ENCODE measurements at places on chromosomes 1 and 21.

DNA sequence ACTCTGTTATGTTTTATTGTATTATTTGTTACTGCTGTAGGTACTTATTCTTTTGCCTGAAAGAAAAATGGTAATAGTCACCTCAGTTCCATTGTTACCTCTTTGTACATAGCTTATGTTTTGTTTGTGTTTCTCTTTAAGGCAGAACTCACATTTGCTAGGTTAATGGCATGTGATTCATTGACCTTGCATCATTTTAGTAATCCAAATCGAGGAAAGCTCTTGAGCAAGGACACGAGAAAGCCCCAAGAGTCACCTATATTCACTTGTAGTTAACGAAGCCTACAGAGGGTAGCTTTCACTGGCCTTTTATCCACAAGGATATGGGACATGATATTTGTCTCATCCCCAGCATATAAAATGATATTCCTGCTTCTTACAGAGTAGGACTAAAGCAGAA lies 1765.2 kb downstream of the NCAM2 start:
- no peak for DNase-seq

- DNase-seq, result no peak
These were observed 32.1 kb downstream of the RGL1 start for GRCh38 chr1:183837062-183837461.

- no peak for DNase-seq
These were observed 48.7 kb upstream of the KIF1B start for GRCh38 chr1:10161541-10162290.

DNA sequence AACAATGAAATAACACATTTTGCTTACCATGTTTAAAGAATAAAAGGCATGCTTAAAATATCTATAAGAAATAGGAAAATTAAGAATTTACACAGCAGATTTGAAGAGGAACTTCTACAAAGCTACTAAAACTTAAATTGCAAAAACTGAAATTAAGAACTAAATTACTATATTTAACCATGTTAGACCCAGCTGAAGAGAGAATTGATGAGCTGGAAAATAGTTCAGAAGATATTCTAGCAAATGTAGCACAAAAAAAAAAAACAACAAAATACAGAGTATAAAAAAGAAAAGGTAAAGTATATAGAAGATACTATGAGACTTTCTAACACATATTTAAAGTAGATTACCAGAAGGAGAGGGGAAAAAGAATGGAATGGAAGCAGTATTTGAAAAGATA lies 82.8 kb upstream of the ST6GALNAC5 start:
- DNase-seq, result no peak

DNA sequence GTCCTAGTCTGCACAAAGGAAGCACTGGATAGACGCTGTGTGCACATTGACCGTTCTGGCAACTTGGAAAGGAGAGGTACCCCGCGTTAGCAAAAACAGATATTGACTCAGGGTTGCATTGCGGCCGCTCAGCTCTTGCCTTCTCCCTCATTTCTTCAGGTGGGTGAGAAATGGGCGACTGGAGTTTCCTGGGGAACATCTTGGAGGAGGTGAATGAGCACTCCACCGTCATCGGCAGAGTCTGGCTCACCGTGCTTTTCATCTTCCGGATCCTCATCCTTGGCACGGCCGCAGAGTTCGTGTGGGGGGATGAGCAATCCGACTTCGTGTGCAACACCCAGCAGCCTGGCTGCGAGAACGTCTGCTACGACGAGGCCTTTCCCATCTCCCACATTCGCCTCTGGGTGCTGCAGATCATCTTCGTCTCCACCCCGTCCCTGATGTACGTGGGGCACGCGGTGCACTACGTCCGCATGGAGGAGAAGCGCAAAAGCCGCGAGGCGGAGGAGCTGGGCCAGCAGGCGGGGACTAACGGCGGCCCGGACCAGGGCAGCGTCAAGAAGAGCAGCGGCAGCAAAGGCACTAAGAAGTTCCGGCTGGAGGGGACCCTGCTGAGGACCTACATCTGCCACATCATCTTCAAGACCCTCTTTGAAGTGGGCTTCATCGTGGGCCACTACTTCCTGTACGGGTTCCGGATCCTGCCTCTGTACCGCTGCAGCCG lies 5.4 kb downstream of the GJA8 start:
- DNase-seq, result no peak

- DNase-seq, result no peak
These were observed 73.3 kb upstream of the PDE4B start for GRCh38 chr1:65719391-65719790.

GRCh38 chr1:233582439-233582838 lies 31.5 kb upstream of the KCNK1 start:
- no peak for DNase-seq

DNA sequence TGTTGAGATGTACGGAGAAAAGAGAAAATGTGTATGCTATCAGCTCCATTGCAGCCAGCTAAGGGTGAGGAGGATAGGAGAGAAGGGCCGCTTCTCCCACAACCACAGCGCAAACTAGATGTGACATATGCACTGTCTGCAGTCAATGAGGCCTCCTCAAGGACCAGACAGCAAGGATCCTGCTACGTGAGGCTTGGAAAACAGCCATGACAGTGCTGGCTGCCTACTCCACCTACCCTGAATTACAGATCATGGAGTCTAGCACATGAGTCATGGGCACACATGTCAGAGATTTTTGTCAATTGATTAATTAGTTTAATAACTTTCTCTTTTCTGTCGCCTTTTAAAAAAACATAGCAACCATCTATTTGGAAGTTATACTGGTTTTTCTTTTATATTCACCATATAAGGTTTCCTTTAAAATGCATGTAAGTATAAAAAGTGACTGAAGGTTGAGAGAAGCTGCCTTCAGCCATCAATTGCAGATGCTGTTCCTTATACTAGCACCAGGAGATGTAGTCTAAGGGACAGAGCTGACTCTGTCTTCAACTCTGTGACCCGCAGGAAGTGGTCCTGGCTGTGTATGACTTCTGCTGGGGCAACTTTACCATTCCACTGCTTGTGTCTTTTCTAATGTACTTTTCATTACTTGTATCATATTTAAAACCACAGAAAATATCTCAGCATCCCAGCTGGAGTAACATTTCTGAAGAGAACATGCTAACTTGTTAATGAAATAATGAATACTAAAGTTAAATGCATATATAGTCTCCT lies 3.1 kb downstream of the VPS26C start:
- DNase-seq, result no peak

DNA sequence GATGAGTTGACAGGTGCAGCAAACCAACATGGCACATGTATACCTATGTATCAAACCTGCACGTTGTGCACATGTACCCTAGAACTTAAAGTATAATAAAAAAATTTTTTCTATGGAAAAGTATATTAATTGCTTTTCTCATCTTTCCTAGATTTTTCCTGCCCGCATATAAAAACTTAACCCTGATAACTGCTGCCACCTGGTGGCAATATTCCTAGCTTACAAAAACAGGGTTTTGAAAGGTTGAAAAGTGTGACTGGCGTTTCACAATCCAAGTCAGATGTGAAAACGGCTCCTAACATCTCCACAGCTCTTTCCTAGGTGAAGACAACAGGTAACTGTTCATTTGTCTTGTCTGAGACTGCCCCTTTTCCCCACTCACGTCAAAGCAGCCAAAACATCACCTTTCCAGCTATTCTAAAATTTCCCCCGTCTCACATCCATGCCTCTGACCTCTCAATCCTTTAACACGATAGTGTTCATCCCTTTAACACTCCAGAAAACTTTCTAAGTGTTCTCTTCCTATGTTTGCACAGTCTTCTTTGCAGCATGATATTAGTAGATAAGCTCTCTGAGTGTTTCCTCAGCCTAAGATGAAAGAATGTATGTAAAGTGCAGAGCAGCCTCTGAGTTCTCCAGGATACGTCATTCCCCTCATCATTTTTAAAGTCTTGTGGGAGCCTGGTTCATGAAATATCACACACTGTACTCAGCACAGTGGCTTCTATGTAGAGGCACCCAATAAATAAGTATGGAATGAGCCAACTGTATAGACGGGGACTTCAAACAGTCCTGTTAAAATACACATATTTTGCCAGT lies 27.5 kb downstream of the OVGP1 start:
- peak; percentile 51 for DNase-seq

DNA sequence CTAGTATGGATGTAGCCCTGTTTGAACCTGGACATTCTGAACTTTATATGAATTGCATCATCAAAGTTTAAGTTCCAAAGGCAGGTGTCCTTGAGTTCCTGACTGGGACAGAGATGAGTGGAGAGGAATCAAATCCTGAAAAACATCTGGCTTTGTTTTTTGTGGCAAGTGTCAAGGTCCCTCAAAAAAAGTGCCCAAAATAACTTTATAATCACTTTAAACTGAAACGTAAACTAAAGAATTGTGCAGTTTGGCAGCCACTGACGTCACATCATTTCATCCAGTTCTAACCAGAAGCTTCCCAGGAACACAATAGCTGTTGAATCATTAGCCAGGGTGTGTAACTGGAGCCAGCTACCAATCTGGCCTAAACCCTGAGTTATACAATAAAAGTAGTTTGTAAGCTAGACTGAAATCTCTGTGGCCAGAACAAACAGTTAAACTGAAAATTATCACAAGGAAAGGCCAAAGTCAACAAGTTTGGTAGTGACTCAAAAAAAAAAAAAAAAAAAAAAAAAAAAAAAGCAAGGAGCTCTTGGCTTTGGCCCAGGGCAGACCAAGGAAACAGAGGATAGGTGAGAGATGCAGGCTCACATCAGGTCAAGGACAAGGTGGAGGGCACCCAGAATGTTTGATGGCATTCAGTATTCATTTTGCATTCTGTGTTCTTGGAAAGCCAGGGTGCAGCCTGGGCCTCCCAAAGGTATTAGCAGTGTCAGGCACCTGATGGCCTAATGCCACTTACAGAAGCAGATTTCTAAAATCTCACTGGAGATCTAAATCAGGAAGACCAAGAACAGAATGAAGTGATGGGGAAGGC lies 74.3 kb downstream of the TNFSF18 start:
- DNase-seq, result no peak

GRCh38 chr1:50060279-50060678 lies 36.5 kb upstream of the AGBL4 start:
- DNase-seq, result no peak

- no peak for DNase-seq
These were observed 89.8 kb downstream of the RHOU start for GRCh38 chr1:228825041-228825440.

- no peak for DNase-seq
These were observed 36.7 kb downstream of the ATP2B4 start for GRCh38 chr1:203663294-203663693.

GRCh38 chr1:246528933-246529731 lies 22.1 kb upstream of the SMYD3 start:
- DNase-seq, result peak; percentile 3

DNA sequence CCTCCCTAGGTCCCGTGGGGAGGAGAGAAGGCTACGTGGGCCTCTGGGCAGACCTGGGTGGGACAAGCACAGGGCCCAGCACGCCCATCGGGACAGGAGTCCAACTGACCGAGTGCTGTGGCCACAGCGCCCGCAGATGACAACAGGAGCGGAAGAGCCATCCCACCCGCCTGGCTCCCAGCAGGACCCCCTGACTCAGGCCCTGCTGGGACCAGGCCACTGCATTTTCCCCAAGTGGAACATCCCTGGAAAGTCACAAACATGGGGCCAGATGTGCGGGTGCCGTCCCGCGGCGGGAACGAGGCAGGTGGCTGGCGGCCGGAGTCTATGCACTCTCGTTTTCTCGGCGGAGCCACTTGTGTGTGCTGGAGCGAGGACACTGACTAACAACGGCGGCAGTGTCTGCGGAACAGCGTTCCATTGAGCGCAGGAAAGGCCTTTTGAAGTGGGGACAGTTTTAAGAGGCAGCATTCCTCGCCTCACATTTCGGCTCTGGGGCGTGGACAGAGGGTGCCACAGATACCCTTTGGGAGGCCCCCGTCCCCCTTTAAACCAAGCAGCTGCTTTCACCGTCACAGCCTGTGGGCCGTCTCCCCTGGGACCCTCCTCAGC lies 93.7 kb upstream of the ARHGEF16 start:
- DNase-seq, result no peak

DNA sequence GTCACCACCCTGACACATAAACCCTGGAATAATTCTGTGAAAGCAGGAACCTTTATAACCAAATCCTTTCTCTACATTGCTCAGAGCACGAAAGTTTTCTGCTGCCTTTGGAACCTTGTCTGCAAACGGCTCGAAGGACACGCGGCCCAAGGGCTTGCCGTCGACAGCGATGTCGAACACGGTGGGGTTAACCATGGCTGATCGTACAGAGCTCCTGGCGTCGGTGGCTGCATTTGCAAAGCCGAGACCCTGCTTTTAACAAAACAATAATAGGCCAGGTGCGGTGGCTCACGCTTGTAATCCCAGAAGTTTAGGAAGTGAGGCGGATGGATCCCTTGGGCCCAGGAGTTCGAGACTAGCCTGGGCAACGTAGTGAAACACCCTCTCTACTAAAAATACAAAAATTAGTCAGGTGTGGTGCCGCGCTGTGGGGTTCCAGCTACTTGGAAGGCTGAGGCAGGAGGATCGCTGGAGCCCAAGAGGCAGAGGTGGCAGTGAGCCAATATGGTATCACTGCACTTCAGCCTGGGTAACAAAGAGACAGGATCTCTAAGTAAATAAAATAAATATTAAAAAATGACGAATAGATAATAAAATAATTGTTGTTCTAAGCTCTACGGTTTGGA lies 2.2 kb upstream of the EIF2B3 start:
- DNase-seq, result no peak

GRCh38 chr1:43545695-43546387 lies 15.2 kb downstream of the PTPRF start:
- peak; percentile 72 for DNase-seq

DNA sequence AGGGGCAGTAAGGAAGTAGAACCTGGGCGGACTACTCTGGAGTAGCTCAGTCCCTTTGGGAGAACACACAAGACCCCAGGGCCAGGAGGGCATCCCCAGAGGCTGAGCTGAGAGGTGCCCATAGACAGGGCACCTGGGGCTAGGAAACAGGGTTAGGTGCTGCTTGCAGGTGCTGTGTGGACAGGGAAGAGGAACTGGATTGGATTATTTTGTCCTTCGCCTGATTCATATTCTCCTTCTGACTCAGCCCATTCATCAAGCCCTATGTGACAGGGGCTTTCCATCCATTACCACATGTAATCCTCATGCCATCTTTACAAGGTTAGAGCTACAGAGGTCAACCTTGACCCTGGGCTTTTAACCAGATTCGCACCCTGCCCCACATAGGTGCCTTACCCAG lies 183.9 kb downstream of the C1orf94 start:
- DNase-seq, result no peak

GRCh38 chr1:92956254-92957029 lies 4.8 kb downstream of the DIPK1A start:
- DNase-seq, result peak; percentile 42

- DNase-seq, result no peak
These were observed 4.5 kb upstream of the TRIM17 start for GRCh38 chr1:228420968-228421826.

DNA sequence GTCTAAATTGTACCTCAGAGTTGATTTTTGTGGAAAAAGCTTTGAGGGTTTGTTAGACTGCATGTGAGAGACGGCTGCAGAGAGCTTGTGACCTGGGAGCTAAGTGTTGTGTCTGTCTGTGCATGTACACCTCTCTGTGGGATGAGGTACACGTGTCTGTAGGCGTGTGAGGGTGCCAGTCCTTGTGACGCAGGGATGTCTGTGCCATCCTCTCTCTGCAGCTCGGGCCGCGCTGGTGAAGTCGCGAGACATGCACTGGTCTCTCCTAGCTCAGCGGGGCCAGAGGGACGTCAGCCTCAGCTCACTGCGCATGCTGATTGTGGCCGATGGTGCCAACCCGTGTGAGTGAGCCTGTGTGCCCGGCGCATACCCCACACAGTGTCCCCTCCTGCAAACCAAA lies 66.6 kb downstream of the S100B start:
- DNase-seq, result no peak

GRCh38 chr1:112687361-112687760 lies 12.9 kb downstream of the MOV10 start:
- no peak for DNase-seq
